KG1 (cell line): ENCODE measurements at places on chromosomes 6 and 20.

DNA sequence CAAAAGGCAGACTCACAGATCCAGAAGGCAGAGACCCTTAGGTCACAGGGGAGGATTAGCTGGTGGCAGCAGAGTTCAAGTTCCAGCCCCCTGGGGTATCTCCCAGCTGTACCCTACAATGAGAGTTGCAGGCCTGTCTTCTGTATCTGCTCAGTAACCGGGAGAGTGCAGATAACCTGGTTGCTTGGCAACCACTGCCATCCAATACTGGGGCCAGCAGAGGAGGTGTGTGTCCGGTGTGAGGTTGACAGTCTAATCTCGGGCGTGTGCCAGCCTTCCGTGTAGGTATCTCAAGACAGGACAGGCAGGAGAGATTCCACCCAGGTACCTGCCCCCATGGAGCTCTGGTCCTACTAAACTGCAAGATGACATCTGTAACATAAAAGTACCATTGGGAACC is 56.6 kb upstream of the TBC1D7 start:
- DNase-seq, result no peak

DNA sequence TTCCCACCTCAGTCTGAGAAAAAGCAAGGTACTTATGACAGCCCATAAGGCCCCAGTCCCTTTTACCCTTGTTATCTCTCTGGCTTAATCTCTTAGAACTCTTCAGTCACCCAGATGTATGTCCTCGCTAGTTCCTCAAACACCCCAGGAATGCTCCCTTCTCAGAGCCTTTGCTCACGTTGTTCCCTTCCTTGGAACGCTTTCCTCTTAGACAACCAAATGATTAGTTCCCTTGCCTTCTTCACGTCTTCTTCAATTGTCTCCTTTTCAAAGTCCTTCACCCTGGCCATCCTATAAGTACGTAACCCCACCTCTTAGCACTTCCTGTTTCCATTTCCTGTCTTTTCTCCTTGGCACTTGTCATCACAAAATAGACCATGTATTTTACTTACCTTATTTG is 1.1 kb upstream of the APOBEC2 start:
- no peak for DNase-seq

GRCh38 chr6:166394036-166394892 is 11.5 kb upstream of the MPC1 start:
- DNase-seq, result no peak

GRCh38 chr6:158041788-158042187 is 60.1 kb downstream of the SYNJ2 start:
- no peak for DNase-seq

GRCh38 chr6:156821707-156822106 is 44.5 kb downstream of the ARID1B start:
- DNase-seq, result no peak

GRCh38 chr6:158033751-158034702 is 52.4 kb downstream of the SYNJ2 start:
- no peak for DNase-seq

DNA sequence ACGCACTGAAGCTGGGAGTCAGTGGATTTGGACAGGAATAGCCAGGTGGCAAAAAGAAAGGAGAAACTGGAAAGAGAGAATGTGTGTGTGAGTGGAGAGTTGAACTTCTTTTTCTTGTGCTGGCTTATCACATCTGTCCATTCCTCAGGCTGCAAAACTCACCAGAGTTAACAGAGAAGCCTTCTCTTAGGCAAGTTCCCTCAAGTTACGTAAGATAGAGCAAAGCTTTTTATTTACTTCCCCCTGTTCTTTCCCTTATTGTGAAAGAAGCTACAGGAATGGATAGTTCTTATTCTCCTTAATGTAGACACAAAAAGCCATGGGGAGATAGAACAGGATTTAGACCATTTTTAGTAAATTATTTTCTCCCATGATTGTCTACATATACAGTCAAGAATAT is 188.6 kb downstream of the BMP2 start:
- DNase-seq, result no peak

DNA sequence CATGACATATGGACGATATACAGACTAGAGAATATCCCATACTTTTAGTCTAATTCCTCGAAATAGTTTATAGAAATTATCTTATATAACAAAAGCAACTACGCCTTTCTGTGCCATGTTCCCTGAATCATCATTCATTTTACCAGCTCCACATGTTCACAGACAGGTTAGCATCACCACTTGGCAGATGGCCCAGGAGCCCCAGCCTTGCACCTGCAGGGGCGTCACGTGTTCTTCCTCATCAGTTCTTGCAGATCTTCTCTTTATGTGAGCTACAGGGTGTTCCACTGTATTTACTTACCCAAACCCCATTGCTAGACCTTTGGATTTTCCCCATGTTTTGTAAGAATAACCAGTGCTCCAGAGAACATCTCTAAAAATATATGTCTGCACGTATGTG is 12.6 kb upstream of the BNIP5 start:
- DNase-seq, result no peak

DNA sequence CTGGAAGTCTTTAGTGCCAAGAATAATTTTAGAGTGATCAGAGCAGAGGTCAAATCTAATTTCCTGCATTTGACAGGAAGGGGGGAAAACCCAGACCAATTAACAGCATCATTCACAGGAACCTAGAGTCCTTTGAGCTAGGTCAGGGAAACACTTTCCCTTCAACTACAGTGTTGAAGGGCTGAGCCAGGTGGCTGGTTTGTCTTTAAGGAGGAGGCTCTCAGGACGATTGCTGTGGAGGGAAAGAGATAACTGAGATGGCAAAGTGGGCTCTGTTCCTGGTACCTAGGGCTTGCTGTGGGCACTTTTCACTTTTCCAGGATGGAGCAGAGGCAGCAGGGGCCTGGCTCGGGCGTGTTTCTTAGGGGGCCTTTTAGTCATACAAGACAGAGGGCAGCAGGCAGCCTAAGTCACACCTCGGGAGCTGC is 111.9 kb downstream of the SCML4 start:
- no peak for DNase-seq

DNA sequence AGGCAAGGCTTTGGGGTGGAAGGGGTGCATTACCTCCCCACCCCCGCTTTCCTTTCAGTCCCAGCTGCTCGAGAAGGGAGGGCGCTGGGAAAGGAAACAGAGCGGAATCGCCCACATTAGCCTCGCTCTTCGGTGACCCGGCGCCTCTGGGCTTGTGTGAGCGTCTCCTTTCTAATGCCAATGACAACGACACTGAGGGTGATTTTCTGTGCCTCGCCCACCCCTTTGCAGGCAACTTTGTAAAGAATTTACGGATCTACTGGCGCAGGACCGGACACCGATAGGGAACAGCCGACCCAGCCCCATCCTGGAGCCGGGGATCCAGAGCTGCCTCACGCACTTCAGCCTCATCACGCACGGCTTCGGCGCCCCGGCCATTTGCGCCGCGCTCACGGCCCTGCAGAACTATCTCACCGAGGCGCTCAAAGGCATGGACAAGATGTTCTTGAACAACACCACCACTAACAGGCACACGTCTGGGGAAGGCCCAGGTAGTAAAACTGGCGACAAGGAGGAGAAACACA is 24.3 kb downstream of the TFAP2B start:
- DNase-seq, result no peak

DNA sequence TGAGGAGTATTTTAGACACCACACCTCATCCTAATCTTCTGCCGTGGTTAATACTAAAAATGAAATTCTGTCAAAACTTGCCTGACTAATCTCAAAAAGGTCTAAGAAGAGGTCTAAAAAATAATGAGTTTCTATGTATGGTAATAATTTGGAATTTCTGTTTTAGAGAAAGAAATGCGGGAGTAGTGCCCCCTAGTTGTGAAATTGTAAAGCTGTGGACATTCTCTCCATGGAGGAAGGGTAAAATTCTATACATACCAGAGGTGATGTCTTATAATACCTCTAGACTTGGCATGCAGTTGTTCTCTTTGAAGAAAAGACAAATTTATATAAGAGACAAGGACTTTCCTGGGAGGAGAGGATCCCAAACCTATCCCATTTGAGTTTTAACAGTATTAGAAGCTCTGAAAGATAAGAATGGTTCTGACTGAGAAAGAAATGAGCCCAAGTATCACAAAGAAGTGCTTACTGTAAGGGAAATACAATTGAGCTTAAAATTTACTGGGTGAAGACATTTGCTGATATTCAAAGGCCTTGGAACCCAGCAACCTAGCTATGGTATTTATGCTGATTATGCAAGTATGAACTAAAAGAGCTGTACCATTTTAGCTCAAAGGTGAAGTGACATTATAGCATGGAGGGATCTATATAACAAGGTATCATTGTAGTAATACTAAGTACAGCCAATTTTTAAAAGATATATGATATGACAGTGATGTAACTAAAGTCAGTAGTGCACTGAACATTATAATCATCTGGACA is 5.1 kb upstream of the EPHA7 start:
- peak; percentile 19 for DNase-seq

- DNase-seq, result no peak
These were observed 368.9 kb upstream of the SULF2 start for GRCh38 chr20:48154040-48154765.

DNA sequence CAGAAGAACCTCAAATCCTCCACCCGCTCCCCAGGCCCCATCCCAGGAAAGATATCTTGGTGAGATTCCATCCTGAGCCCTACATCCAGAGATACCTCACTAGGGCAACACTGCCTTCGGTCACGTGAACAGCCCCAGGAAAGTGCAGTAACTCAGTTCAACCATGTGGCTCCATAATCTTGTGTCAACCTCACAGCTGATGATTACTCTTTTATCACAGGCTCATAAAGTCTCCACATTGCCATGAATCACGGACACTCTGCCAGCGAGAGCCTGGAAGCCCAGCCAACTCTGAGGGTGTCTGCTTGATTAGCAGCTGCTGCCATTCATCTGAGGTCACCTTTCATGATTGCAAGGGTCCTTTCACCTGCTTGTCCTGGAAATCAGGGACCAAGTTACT is 175.8 kb upstream of the LRFN2 start:
- DNase-seq, result no peak

DNA sequence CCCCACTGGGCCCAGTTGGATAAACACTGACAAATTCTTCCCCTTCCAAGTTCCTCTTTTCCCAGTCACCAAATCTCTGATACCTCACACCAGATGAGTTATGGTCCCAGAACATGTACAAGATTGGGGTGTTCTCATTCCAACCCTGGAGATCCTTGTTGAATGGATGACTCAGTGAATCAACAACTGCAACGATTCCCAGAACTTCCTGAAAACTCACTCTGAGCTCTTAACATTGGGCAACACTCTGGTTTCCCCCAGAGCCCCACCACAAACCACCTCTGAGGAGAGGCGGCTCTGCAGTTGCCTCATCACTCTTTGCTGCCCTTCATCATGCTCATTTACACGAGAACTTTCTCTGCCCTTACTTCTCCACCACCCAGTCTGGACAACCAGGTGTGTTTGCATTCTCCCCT is 115.2 kb downstream of the MRPL14 start:
- DNase-seq, result peak; percentile 54

DNA sequence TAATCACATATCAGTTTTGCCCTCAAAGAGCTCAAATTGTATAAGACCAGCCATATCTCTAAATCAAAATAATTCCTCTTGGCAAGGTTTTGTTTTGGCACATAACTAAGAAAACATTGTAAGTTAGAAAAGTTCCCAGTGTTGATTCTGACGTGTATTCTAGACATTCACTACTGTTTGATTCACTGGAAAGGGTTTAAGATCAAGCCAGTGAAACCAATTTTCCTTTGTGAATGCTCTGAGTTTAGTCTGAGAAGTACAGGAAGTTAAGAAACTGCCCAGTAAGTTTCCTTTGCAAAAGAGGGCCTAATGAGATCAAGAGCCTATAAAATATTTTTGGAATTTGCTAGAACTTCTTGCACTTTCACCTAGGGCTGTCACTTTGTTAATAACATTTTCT is 143.0 kb downstream of the FNDC1 start:
- DNase-seq, result no peak

DNA sequence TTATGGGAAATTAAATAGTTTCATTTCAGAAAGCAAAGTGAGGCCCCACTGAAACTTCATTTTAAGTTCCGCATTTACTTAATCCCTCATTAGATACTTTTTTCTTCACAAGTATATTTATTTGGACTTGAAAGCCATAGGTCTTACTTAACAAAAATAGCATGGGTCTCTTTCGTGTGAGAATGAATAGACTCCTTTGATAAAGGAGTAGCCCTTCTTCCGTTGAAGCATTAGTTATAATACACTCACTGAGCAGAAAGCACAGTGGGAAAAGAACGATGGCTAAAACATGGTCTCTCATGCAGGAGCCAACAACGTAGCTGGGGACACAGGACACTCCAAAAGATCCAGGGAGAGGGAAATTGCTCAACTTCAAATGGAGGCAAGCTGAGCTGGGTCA is 130.4 kb downstream of the SLC23A2 start:
- no peak for DNase-seq

GRCh38 chr6:38681850-38682249 is 21.1 kb downstream of the GLO1 start:
- DNase-seq, result no peak

GRCh38 chr20:20360464-20360863 is 7.4 kb upstream of the INSM1 start:
- DNase-seq, result no peak

DNA sequence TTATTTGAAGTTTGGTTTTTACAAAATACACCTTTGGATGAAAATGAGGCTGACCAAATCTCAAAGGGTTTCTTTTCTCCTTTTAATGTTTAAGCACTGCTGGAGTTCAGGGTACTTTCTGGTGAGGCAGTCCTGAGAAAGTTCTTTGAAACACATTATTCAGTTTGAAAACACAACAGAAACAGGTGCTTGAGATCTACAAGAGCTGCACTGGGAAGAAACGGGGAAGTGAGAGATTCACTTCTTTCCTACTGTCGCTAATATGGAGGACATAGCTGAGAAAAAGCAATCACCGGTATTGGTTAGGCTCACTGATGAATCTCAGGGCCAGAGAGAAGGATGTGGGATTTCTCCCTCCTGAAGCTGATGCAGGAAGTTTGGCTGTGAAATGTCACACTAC is 22.9 kb upstream of the TMEM170B start:
- DNase-seq, result no peak

DNA sequence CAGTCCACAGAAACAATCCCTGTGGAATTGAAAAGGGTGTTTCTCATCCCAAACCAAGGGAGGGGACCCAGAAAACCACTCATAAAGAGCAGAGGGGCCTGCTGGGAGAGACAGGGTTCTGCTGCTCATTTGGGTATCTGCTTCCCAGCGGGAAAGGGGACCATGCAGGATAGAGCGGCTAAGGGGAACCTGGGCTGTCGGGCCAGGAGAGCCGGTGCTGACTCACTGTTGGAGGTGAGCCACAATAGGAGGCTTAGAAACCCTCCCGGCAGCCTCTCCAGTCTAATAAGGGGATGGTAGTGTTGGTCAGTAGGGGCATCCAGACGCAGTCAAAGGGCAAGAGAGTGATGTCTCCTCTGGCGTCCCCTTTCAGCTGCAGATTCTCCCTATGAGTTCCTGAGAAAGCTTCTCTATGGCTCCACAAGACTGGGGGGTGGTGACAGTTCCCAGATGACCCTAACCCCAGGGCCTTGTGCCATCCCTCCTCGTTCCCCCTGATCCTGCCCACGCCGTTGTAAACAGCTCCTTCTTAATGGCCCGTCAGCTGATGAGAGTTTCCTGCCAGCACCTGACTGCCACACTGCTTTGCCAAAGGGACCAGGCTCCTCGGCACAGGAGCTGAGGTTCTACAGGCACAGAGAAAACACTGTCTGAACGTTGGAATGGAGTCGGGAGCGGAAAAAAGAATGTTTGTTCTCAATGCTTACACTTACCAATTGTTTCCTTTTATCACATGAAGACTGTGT is 646.1 kb upstream of the DEFB115 start:
- no peak for DNase-seq

- no peak for DNase-seq
These were observed 26.9 kb downstream of the LYRM2 start for GRCh38 chr6:89611666-89612065.
